Tibial nerve (tissue), 4 donors: ENCODE measurements at places on chromosomes 3 and 15. TPM values are rescaled to one million over a fixed set of nuclear protein-coding genes. Genes with fewer than 3 reads are reported as not detected.

DNA sequence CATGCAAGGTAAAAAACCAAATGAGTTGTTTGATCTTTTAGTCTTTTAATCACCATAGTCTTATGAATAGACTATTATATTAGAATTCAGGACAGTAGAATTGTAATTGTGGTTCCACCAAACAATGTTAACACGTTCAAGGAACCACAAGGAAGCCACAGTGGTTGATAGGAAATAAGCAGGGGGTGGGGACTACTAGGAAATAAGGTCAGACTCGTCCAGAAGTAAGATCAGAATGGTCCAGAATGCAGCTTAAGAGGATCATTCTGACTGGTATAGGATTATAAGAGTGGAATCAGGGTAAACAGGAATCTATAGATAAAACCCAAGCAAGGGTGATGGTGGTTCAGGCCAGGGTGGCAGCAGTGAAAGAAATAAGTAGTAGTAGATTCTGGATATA is 7.5 kb downstream of the MYNN start:
- H3K36me3 ChIP-seq, result peaks cover 13% of the 10 kb centered on the region
- H3K4me1 ChIP-seq, result peaks cover 3% of the 10 kb centered on the region
- no peak for DNase-seq
- no peak overlapping the region for H3K27ac ChIP-seq
- no peaks in the 10 kb centered on the region for H3K27me3 ChIP-seq

The TM4SF1 gene
- total RNA-seq, result 195 TPM

DNA sequence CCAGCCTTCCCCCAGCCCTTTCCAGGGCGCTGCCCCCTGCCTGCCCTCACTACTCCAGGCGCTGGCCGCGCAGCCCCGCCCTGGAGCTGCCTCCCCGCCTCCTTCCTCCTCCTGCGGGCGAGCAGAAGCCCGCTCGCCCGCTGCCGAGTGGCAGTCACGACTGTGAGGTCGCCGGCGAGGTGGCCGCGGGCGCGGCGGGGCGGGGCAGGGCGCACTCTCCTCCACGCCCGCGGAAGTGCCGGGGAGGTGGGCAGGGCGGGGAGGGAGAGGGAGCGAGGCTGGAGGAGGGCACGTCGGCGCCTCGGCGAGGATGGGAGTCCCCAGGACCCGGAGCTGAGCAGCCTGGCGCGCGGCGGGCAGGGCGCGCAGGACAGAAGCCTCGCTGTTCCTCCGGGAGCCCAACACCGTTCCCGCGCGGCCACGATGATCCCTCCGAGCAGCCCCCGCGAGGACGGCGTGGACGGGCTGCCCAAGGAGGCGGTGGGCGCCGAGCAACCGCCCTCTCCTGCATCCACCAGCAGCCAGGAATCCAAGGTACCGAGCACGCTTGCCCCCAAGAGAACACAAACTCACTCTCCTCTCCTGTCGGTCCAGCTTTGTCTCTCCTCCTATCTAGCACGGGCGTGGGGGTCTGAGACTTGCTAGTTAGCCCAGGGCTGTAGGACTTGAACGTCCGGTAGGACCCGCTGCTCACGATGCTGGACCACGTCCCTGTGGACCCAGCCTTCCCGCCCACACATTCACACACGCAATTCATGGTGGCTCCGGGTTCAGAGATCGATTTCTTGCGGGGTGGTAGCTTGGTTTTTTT is at the start of gene STAC:
Gene STAC, plus strand, starts transcription at position 284 of the 811 bp plus-strand sequence. Its CDS starts 140 bp downstream, at position 424.
- H3K4me1 ChIP-seq, result peaks cover 15% of the 10 kb centered on the region
- peaks cover 10% of the 10 kb centered on the region for H3K27me3 ChIP-seq
- no peaks in the 10 kb centered on the region for H3K36me3 ChIP-seq
- no peak within 1 kb of the TSS for H3K27ac ChIP-seq

- H3K36me3 ChIP-seq, result no peaks in the 10 kb centered on the region
- no peak overlapping the region for H3K27ac ChIP-seq
Observed at GRCh38 chr15:73767806-73768501, 14.8 kb upstream of the INSYN1 start.

The FOXL2 gene
- not detected for total RNA-seq

The ALDH1A3 gene
- total RNA-seq, result 41.1 TPM

The PCNP gene
- total RNA-seq, result 104 TPM

GRCh38 chr3:94522488-94522887 is 459.6 kb downstream of the NSUN3 start:
- no peaks in the 10 kb centered on the region for H3K36me3 ChIP-seq
- no peaks in the 10 kb centered on the region for H3K27me3 ChIP-seq
- no peak for DNase-seq
- H3K27ac ChIP-seq, result no peak overlapping the region
- no peaks in the 10 kb centered on the region for H3K4me1 ChIP-seq
